ENCODE measurements at places on chromosomes 5 and 9.

DNA sequence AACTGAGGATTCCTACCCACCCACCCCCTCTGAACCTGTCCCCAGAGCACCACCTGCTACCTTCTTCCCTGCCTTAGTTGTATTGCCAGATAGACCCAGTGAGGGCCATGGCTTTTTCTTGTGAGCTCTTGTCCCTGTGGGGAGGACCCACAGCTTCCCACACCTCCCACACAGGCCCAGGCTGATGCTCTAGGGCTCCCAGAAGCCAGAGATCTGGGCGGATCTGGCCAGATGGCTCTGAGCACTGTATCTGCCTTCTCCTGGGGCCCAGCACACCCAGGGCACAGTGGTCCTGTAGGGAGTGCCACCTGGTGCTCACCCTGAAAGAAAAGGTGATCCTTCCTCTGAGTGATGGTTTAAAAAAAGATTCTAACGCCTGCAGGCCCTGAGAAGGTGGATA is 131.7 kb downstream of the DAB2IP start:
- DNase-seq, result no peak

DNA sequence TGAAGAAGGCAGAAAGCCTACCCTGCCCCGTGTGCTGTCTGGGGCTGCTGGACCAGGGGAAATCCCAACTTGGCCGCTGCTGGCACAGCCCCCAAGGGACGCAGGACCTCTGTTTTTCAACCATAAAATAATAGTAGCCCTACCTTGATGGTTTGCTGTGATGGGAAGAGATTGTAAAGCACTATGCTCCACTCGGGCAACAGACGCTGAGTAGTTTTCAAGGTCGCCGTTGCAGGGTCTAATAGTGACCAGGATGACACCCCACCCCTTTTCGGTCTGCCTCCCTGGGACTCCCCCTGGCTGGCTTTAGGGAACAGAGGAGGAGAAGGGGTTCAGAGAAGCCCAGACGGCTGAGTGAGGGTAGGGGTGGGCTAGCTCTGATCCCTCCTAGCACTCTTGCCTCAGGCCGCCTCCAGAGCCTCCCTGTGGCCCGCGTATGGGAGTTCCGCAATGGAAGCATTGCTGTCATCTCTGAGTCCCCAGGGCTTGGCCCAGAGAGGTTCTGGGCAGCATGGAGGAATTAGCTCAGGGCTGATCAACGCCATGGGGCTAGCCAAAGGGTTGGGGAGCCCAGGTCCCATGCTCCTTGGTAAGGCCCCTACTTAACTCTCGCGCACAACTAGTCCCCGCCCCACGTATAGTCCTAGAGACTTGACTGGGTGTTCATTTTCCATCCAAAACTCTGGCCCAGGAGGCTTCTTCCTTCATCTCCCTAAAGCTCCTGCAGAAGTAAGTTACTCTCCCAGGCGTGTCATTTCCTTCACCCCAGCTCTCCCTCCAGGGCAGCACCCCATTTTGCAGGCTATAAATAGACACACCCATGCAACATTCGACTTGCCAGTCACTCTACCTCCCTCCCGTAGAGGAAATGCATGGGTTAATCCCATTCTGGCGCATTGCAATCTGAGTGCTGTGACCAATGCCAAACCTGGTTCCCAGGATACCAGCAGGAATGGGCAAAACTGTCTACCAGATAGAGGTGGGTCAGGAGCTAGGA is 1.1 kb upstream of the IRF1 start:
- no peak for DNase-seq

- DNase-seq, result peak; percentile 73
Observed at GRCh38 chr9:26244661-26245451, 566.6 kb upstream of the TUSC1 start.

DNA sequence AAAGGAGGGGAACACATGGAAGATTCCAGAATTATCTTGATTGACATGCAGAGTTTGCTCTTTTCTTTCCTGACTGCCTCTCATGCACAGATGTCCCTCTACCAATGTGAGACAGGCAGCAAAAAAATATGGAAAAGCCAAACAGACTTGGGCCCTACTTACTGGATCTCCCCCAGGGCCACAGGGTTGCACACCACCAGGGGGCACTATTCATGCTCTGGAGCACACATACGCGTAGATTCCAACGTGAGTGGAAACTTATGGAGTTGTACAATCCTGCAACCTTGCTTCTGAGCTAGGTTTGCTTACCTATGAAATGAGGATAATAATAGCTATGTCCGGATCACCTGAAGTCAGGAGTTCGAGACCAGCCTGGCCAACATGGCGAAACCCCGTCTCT is 319.5 kb downstream of the ARHGEF28 start:
- DNase-seq, result no peak

- no peak for DNase-seq
Observed at GRCh38 chr5:73943397-73943796, 317.4 kb downstream of the ARHGEF28 start.

DNA sequence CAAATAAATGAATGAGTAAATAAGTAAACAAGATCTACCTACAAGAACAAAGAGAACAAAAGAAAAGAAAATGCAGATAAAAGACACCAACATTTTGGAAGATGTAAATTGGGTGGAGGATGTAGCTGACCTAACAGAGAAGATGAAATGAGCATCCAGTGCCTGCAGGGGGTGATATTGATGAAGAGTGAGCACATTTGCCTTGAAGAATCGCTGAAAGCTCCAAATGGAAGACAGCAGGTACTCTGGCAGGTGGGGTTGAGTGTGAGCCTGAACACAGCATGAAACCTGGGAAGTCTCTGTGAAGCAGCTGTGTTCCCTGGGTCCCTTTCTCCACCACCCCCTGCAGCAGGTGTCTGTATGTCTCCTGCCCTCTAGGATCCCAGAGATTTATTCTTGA is 125.6 kb downstream of the NXNL2 start:
- DNase-seq, result peak; percentile 27

- no peak for DNase-seq
Observed at GRCh38 chr5:158039441-158039840, 180.5 kb upstream of the CLINT1 start.

- DNase-seq, result no peak
Observed at GRCh38 chr9:134693011-134693410, 51.4 kb downstream of the COL5A1 start.

DNA sequence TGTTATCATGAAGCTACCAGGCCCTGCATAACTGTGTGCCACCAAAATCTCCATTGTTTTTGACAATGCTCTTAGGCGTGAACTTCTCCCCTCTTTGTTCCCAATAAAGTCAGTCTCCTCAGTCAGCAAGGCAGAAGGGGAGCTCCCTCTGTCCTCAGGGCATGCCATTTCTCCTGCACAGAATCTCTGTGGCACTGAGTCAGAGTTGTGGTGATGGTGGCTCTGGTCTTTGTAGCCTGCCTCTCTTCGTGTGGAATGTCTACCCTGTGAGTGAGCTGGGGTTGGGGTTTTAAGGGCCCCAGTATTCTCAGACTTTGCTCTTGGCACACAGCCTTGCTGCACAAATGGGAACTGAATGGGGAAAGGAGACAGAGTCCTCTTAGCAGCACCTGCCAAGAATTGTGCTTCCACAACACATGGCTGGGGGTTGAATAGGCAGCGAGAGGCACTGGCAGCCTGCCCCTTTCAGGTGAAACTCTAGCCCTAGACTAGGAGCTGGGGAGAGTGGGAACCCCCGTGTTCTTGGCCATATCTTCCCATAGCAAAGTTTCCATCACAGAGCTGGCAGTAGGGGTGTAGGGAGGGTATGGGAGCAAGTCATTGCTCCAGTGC is 146.6 kb downstream of the SH3GL2 start:
- DNase-seq, result no peak

- no peak for DNase-seq
Observed at GRCh38 chr9:131960311-131960710, 119.4 kb downstream of the MED27 start.

DNA sequence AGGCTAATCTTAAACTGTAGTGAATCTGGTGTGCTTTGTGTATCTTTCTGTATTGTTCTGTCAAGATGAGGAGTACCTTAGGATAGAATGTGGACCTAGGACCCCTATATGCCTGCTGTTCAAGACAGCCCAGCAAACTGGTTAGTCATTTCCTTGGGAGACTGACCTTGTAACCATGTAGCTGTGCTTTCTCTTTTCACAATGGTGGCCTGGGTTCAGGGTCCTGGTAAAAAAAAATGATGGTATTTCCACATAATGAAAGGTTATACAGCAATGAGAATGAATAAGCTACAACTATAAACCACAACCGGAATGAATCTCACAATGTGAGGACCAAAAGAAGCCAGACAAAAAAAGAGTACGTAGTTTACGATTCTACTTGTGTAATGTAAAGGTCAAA is 36.4 kb upstream of the F2RL1 start:
- DNase-seq, result no peak

DNA sequence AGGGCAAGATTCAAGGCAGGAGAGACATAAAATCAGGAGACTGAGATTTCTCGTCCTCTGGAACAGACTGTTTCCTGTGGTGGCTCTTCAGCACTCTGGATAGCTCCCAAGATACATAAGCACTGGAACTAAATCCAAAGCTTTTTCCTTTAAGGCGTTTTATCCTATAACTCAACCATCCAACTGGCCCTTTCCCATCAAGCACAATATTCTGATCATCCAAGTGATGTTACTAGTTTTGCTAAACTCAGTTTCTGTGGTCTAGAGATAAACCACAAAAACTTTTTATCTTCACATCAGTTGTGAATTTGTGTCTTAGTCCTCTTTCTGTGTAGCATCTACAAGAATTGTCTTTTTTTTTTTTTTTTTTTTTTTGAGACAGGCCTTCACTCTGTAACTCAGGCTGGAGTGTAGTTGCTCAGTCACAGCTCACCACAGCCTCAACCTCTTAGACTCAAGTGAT is 299.4 kb downstream of the COX7C start:
- DNase-seq, result peak; percentile 50

GRCh38 chr9:13787234-13787833 is 507.8 kb upstream of the MPDZ start:
- peak; percentile 83 for DNase-seq

DNA sequence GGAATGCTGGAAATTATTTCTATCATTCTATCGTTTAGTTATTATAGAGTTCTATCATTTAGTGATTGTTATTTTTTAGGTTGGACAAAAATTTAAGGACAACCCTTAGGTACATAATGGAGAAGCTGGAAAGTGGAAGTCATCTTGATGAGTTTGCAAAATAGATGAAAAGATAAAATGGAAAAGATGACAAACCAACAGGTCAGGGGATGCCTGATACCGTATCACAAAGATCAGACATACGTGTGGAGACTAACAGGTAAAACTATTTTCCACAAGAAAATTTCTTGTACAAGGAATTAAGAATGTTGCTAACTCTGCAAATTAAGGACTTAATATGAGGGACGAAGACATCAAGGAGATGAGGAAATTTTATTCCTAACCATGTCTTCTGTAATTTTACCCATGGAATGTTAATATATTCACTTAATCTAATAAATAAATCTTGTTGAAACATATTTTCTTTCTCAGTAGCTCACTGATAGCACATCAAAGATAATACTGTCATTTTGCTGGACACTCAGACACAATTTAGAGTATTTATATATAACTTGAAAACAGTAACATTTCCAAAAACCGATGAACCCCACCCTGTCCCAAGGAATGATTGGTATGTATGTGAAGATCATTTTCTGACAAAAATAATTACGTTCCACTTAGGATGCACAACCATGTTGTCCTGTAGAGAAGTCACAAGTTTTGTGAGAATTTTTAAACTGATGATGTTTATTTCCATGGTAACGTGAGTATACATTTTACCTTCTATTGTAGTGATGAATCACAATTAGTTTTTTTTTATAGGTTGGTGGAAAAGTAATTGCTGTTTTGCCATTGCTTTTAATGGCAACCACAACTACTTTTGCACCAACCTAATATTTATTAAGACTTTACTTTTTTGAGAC is 2.6 kb downstream of the LURAP1L start:
- no peak for DNase-seq

GRCh38 chr5:160310552-160311295 is 1.6 kb downstream of the CCNJL start:
- DNase-seq, result no peak

GRCh38 chr9:125815568-125815967 is 68.4 kb downstream of the PBX3 start:
- peak; percentile 41 for DNase-seq

DNA sequence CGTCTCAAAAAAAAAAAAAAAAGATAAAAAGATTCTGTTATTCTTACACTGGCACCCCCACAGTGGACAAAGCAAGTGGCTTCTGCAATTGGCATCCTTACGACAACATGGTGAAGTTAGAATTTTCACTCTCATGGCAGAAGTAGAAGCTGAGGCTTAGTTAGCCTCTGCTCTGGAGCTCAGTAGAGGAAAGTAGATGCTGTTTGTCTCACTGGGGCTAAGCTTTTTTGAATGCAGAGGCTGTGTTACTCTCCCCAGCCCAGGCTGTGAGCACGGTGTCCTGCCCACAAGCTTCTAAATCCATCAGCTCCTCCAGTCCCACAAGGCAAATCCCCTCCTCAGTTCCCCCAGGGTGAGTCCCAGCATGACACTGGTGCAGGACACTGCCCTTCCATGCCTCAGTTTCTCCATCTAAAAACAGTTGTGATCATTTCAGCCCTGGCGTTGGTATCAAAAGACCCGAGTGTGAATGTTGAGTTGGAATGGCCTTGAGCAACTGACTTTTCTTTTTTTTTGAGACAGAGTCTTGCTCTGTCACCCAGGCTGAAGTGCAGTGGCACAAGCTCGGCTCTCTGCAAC is 22.6 kb upstream of the PHF19 start:
- DNase-seq, result no peak

DNA sequence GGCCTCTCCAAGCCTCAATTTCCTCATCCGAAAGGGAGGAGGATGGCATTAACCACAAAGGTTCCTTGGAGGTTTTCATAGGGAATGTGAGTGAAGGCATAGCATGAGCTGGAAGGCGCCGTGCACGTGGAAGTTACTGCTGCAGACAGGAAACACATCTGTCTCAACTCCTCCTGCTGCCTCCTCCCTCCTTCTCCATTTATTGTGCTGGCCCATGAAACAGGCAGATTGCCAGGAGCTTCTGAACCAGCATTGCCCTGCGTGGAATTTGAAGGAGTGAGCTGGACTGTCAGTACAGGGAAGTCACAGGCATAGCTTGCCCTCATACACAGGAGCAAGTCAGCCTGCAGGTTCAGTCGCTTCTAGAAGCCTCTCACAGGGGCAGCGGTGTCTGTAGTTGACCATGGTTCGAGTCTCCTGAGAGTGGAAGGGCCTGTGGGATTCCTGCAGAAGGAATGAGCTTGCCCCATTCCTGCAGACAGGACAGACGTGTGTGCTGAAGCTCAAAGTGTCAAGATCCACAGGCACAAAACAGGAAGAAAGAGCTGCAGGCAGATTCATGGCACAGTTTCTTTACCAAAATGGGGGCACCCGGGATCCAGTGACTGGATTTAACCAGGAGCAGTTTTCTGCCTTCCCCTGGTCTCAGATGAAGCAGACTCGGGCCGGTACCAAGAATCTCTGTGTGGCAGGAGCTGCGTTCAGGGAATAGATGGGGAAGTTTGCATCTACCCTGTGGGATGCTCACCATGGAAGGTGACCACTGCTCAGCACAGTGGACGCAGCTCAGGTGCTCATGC is 48.7 kb upstream of the CTSL start:
- DNase-seq, result no peak

- no peak for DNase-seq
Observed at GRCh38 chr5:150438873-150439546, 10.5 kb downstream of the RPS14 start.

- DNase-seq, result no peak
Observed at GRCh38 chr5:145673786-145674185, 161.4 kb downstream of the PRELID2 start.

- peak; percentile 98 for DNase-seq
Observed at GRCh38 chr5:39755986-39756385, 331.2 kb upstream of the DAB2 start.

- no peak for DNase-seq
Observed at GRCh38 chr9:14574173-14574572, 119.1 kb downstream of the ZDHHC21 start.

GRCh38 chr5:143886651-143887638 is 75.0 kb downstream of the HMHB1 start:
- peak; percentile 87 for DNase-seq
